ENCODE measurements at places on chromosomes 4 and X.
A peak's percentile ranks its signal among the peaks of the same experiment; 100 is the strongest.

GRCh38 chrX:11648705-11649519, 16.8 kb downstream of the ARHGAP6 start:
- DNase-seq, result no peak

GRCh38 chrX:153824348-153824747, 6.0 kb downstream of the PDZD4 start:
- DNase-seq, result no peak

DNA sequence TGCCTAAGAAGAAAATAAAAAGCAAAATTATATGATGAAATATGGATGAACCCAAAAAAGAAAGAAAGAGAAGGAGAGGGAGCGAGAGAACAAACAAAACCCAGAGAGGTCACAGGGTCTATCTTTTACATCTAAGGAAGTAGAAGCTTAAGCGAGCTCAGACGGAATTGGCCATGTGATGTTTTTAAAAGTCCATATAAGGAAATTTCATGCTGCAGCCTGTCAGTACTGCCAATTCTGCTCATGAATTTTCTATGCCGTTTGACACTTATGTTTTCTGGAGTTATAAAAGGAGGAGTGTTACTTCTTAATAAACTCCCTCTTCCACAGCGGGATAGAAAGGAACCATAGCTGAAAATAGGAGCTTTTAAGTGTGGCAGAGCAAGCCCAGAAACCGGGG, 32.9 kb upstream of the DCX start:
- DNase-seq, result no peak

DNA sequence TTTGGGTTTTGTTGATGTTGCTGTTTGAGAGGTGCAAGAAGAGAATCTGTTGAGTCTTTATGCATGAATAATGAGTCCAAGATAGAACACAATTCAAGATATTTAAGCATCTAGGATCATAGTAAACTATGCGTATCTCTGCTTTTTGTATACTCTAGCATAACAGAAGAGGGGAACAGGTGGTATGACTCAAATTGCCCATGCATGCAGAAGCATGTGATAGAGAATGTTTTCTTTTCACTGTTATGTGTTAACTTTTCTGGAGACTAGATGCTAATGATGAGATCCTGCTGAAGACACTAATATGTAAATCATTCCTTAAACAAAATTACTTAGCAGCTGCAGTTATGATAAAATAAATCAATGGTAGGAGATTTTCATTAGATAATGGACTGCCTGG, 165.3 kb upstream of the FTHL17 start:
- no peak for DNase-seq

DNA sequence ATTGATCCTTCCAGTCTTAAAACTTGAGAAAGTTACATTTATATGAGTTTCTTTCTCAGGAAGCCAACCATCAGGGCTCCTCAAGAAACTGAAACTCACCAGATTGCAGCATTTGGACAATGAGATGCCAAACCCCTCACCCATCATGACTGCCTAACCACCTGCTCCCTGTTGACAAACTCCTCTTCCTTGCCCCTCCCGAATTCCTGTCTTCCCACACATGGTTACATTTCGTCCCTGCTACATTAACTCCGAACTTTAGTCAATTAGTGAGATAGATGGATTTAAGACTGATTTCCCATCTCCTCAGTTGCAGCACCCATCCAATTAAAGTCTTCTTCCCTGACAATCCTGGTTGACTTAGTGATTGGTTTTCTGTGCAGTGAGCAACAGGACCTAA, 118.7 kb downstream of the ZNF330 start:
- DNase-seq, result no peak

DNA sequence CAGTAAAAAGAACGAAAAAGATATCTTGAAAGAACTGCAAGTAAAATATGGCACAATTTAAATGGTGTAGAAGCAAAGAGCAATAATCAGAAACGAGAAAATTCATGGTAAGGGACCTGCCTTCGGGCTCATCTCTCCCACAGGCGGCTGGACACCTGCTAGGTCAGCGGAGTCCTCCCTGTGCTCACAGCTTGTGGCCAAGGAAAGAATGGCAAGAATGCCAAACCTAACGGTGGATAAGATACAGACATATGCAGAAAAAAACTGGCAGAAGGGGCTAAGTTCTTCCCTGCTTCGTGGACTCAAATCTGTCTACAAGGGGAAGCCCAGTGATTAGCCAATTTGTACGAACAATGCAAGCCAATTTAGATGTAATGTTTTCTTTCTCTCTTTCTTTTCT, 152.1 kb upstream of the VCX start:
- no peak for DNase-seq

DNA sequence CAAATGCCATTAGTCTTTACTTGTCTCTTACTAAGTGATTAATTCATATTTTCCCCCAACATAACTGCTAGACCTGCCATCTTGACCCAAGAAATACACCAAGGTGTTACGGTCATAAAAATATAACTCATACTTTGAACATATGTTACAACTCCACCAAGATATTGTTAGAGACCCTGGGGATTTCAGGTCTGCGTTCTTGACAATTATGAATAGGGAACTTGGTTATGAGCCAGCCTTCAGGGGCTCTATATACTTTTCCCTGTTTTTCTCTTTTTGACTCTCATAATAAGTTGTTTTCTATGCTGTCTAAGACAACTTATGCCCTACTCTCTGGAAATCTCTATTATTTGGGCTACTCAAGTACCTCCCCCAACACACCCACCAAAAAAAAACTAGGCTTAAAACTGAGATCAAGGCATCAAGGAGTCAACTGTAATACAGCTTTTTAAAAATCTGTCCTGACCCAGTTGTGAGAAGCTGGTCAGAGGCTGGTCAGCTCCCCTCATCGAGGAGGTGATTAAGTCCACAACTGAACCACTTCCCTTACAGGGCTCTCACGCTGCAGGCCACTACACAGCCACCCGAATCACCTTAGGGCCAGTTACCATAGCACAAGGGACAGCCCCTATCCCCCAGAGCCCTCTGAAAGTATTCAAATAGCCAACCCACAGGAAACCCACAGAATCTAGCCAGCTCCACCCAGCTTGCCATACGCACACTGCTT, 10.5 kb upstream of the TLR3 start:
- DNase-seq, result no peak

GRCh38 chrX:51802917-51803688, 59.9 kb downstream of the GSPT2 start:
- DNase-seq, result peak; percentile 33

DNA sequence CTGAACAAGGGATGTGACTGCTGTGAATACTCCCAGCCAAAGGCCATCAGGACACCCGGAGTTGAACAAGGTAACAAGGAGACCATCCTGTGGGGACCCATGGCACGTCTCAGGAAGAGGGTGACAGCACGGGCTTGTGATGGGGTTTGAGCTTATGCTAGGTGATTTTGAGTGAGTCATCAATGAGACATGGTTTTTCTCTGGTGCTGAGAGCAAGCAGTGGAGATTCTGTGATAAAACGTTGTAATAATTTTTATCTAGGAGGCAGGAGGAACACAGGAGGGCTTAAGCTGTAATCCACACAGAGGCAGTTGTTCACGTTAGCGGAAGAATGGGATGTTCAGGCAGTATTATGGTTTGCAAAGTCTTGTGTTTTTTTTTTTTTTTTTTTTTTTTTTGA, 36.0 kb downstream of the TRIML1 start:
- no peak for DNase-seq

GRCh38 chr4:163157157-163157556, 9.5 kb downstream of the NAF1 start:
- no peak for DNase-seq

DNA sequence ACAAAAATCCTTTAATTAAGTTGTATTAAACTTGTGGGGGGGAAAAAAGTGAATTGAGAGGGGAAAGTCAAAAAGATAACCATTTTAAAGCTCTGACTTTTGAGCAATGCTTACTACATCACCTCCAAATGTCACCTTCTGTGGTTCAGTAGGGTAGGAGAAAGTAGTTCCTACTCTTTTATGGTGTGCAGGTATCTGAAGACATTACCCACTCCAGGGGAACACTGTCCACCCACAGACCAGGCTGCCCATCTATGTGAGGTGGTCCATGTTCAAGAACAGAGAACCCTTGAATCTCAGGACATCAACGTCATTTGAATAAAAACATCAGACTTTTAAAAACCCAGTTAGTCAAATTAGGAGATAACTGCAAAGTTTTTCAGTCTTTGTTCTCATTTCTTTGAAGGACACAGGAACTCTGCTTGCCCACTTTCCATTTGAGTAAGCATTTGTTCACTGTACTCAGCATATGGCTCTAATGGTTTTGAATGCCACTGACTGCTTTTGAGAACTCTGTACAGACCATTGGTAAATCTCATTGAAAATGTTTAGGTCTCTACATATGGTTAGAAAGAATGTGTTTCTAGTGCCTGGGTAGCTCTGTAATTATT, 18.4 kb downstream of the NMU start:
- DNase-seq, result no peak

DNA sequence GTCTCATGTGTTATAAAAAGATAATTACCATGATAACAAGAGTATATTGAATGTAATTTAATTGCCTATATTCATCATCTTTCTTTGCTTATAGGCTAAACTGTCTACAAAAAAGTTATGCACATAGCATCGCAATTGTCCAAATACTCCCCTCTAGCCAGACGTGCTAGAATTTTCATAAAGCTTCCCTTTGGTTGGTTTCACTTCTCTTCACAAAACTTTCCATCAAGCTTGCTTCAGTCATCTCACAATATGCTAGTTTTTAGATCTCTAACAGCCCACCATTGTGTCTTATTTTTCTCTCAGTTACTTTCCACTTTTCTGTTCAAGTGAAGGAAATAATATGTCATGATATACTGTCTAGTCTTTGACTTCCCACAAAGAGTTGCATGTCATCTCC, 448.3 kb upstream of the SPANXN1 start:
- DNase-seq, result no peak

- DNase-seq, result no peak
These were observed 1036.2 kb upstream of the GRID2 start for GRCh38 chr4:91267543-91267942.

Data from activated effector memory CD4-positive, alpha-beta T cell treated with Interleukin-2 at 50 U/mL for 16 hours (primary cell).